ENCODE measurements at places on chromosomes 6 and 20.

GRCh38 chr6:10429638-10430427 is 15.0 kb upstream of the TFAP2A start:
- no peak for DNase-seq

DNA sequence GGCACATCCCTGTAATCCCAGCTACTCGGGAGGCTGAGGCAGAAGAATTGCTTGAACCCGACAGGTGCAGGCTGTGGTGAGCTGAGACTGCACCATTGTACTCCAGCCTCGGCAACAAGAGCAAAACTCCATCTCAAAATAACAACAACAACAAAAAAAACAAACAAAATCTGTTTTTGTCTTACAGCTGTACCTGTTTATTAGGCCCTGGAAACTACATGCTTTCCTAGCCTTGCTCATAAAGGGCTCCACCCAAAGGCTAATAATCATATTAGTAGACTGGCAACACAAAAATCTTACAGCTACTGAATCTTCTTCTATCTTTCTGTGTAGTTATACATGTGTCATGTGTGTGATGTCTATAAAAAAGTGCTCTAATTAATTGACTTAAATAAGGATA is 503.9 kb upstream of the EYS start:
- no peak for DNase-seq

DNA sequence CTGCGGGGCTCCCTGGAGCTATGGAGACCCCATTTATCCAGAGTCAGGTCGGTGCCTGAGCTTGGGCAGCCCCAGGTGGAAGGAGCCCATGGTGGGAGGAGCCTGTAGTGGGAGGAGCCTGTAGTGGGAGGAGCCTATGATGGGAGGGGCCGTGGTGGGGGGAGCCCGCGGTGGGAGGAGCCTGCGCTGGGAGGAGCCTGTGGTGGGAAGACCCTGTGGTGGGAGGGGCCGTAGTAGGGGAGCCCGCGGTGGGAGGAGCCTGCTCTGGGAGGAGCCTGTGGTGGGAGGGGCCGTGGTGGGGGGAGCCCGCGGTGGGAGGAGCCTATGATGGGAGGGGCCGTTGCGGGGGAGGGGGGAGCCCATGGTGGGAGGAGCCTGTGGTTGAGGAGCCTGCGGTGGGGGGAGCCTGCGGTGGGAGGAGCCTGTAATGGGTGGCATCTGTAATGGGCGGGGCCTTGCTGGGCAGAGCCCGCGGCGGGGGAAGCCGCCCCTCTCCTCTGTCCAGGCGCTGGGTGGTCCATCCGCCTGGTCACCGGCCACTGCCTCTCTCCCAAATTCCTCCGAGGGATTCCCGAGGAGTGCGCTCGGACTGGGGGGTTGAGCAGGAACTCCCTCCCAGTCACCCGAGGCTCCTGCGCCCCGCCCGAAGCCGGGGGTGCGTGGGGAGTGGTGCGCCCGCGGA is 567 bp upstream of the FNDC11 start:
- peak; percentile 89 for DNase-seq

- no peak for DNase-seq
These were observed 18.2 kb downstream of the AKAP12 start for GRCh38 chr6:151257985-151258445.

GRCh38 chr6:149938571-149939355 is 3.1 kb upstream of the ULBP2 start:
- peak; percentile 72 for DNase-seq

GRCh38 chr6:56891754-56892153 is 63.2 kb upstream of the BEND6 start:
- no peak for DNase-seq

DNA sequence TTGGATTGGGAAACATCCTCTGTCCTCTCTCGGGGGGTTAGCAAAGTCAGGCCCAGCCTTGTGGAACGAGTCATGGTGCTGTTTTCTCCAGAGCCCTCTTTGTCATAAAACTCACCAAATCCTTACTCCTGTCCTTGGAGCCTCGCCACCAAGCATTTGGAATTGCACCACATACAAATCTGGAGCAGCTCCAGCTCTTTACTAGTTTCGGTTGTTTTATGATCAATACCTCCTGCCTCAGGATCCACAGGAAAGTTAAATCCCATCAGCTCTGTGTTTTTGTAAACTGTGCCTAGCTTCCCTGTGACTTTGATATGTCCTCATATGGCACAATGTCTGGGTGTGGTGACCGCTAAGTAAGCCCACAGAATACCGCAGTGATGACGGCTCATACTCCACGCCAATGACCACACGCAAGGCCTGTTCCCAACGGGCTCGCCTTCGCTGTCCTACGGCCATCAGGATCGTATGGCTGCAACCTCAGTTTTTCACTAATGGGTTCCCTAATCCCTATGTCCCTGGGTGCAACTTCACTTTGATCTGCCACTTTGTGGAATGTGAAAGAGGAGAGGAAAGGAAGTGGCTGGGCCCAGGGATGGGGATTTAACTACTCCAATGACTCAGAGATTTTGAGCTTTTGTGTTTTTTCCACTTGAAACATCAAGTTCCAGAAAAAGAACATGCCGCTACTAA is 111.3 kb upstream of the FOXQ1 start:
- DNase-seq = no peak

GRCh38 chr6:168332020-168332419 is 12.4 kb upstream of the DACT2 start:
- no peak for DNase-seq

- no peak for DNase-seq
These were observed 12.4 kb downstream of the BPI start for GRCh38 chr20:38316341-38316740.

- DNase-seq = no peak
These were observed 21.7 kb downstream of the VPS52 start for GRCh38 chr6:33249732-33250630.

GRCh38 chr20:16692009-16692408 is 37.8 kb upstream of the SNRPB2 start:
- DNase-seq = no peak

DNA sequence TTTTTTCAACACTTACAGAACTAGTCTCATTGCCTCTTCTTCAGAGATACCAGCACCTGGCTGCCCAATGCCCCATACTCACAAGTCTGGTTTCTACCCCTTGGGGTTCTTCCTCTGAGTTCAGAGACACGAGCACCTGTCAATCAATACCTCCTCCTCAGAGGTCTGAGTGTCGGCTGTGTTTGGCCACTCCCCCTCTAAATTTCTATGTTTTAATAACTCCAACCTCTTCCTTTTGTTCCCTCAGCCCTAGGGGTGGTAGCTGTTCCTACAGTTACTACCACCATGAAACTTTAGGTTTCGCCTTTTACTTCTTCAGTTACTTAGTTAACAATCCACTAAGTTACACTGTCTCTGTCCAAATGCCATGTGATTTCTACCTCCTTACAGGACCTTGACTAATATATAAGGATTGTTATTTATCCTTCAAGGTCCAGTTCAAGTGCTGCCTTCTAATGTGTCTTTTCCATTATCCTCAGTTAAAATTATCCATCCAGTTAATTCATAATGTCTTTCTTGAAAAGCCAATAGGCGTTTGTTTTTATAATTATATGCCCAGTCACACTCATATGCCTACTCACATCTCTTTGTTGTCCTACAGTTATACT is 14.6 kb upstream of the PHF20 start:
- no peak for DNase-seq

DNA sequence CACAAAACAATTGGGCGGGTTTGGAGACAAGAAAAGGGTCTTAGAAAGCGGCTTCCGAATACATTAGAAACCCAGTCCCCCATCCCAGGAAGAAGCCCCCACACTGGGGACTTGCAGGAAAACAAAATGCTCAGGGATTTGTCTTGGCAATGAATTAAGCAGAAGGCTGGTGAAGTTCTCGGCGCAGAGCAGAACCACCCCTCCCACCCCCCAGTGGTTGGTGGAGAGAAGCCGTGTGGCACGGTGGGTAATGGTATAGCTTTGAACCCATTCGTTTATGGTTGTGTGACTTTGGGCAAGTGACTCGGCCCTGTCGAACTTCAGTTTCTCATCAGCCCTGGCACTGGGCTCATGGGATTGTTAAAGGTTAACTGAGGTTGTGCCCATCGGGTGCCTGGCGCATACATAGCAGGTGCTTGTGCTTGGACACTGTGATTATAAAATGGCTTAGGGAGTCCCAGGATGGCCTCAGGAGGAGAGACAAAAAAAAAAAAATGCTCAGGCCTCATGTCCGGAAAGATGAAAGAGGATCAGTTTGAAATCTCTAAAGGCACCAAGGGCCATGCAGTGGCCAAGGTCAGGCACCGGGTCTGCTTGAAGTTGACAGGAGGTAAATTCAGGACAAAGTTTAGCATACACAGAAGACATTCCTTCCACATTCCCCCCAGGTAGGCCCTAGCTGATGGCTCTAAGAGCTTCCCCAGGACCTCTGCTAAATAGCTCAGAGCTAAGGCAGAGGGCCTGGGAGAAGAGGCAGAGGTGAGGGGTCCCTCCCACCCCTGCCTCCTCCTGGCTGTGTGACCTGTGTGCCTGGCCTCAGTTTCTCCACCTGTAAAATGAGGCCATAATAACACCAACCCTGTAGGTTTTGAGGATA is 120.1 kb upstream of the PTPN1 start:
- DNase-seq = no peak

DNA sequence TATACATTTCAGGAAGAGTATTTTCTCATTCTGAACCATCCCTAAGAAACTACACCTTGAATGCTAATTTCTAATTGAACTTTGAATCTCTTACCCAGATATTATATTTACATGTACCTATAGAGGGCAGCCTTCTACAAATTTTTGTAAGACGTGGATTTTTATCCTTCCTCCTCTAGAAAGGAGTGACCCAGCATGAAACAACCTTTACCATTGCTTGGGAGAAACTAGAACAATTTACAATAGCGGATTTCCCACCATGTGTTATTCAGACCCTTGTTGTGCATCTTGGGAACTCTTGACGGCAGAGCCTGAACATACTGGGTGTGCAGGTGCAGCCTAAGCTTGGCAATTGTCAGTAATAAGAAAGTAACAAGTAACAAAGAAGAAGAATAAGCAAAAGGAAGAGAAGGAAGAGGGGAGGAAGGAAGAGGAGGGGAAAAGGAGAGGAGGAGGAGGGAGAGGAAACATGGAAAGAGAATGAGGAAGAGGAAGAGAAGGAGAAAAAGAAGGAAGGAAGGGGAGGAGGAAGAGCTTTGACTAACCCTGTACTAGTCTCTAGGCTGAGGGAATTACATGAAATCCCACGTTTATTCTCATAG is 10.8 kb upstream of the TAAR1 start:
- no peak for DNase-seq

GRCh38 chr6:41424370-41425058 is 89.1 kb downstream of the NCR2 start:
- peak; percentile 83 for DNase-seq

DNA sequence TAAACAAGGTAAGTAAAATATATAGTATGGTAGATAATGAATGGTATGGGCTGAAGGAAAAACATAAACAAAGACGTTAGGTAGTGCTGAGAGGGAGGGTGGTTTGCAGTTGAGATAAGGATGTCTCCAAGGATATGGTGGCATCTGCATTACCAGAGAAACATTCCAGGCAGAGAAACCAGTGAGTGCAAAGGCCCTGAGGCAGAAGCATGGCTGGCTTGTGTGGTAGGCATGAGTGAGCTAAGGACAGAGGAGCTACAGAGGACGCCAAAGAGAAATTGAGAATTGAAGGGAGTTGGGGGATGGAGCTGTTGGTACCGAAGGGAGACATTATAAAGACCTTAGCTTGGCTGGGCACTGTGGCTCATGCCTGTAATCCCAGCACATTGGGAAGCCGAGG is 18.4 kb upstream of the TFAP2A start:
- DNase-seq = no peak

DNA sequence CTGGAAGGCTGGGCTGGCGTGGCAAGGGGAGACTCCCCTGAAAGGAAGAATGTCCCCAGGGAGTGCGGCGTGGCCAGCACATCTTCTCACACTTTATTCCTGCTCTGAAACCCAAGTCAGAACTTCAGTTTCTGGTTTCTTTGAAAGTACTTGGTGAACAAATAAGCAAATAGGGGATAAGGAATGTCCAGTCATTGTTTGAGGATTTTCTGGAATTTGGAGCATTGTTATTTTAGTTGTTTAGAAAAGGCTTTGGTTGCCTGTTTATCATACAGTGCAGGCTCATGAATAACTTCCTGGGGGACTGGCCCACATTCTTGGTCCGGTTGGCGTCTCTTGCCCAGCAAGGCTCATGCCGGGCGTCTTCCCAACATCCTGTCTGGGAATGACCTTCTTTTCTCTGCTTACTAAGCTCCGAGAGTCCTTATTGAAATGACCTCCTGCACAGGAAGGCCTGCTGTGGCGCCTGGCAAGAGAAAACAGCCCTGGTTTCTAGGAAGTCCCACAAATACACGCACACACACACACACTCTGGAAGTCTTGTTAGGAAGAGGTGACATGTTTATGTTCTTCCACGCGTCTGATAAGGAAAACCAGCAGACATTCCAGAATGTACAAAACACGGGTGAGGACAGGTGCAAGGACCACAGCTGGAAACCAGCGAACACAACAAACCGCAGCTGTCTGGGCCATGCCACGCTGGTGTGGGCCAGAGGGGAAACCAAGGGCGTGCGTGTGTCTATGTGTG is 71.9 kb downstream of the TMEM170B start:
- no peak for DNase-seq

GRCh38 chr6:132719736-132720448 is 6.0 kb upstream of the VNN1 start:
- no peak for DNase-seq
